Mucosa of gallbladder (tissue), 1 donor: ENCODE measurements at places on chromosomes 6 and 20. TPM values are rescaled to one million over a fixed set of nuclear protein-coding genes. Genes with fewer than 3 reads are reported as not detected.

DNA sequence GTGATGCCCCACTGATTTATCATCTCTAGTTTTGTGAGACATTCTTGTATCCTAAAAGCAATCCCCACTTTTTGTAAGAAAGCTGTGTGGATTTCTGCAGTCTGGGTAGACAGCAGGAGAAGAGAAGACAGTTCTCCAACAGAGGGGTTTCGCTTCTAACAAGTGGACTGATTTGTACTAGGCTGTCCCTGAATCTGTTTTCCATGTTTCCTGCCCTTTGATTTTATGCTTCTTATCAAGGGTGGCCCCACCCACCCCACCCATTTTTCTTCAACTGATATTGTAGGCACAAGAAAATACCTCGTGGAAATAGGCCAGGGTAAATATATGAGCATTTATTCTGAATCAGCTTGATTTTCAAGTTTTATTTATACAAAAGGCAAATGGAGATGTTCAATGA lies 25.7 kb upstream of the JAG1 start:
- no peak for DNase-seq

DNA sequence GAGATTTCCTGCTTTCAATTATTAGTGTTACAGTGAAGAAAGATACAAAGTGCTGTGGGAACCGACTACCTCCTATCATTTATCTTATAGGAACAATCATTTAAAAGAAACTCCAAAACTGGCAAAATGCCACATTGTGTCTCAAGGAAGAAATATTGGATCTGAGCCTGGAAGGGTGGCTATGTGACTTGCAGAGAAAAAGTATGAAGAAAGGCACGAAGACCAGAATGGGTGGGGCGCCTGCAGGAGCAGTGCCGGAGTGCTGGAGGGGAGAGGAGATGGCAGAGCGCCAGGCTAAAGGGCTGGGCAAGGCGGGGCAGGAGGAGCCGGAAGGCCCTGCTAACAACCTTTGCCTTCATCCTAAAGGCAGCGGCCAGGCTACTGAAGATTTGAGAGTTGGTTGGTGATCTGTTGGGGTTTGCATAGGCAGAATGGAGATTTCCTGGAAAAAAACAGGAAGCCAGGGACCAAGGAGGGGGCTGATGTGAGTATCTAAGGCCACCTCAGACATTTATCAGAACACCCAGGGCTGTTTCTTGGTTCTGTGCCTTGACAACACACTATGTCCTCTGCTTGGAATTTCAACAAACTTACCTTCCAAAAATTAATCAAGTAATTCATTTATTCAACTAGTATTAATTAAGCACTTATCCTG lies 125.6 kb downstream of the MAFB start:
- peak; percentile 88 for DNase-seq

The SYCP2L gene
- 0.37 TPM for total RNA-seq

- DNase-seq, result no peak
These were observed 597.5 kb downstream of the TBC1D32 start for GRCh38 chr6:120736740-120737139.

- DNase-seq, result no peak
These were observed 395.7 kb downstream of the ZFAND3 start for GRCh38 chr6:38215225-38215624.

The PI3 gene
- not detected for total RNA-seq

GRCh38 chr6:157034436-157035230 lies 257.5 kb downstream of the ARID1B start:
- DNase-seq, result no peak
